ENCODE measurements at places on chromosomes 16 and 17.

DNA sequence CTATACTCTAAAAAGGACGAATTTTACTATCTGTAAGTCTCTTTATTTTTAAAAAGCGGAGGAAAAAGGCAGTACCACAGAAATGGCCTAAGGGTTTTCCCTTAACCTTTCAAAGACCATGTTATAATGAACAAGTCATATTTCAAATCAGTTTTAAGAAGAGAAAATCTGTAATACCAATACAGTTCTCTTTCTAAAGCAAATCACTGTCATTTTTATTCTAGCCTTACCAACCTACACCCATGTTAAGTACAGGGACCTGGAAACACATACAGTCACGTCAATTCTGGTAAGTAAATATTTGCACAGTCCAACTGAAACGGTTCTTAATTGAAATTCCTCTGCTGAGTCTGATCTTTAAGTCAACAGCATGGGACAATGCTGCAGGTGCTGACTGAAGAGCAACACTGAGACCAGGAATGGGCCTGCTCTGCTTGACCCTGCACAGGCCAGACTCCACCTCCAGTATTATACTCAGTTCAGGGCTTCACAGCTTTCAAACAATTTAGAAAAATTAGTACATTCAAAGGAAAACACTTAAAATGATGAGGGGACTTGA is 20.2 kb downstream of the MBTPS1 start:
- DNase-seq = no peak

- peak; percentile 15 for DNase-seq
Measured at GRCh38 chr16:19227643-19228042, 57.9 kb upstream of the CLEC19A start.

- DNase-seq = no peak
Measured at GRCh38 chr16:79186196-79186595, 414.3 kb downstream of the MAF start.

- no peak for DNase-seq
Measured at GRCh38 chr16:89277641-89278341, 60.3 kb downstream of the ZNF778 start.

DNA sequence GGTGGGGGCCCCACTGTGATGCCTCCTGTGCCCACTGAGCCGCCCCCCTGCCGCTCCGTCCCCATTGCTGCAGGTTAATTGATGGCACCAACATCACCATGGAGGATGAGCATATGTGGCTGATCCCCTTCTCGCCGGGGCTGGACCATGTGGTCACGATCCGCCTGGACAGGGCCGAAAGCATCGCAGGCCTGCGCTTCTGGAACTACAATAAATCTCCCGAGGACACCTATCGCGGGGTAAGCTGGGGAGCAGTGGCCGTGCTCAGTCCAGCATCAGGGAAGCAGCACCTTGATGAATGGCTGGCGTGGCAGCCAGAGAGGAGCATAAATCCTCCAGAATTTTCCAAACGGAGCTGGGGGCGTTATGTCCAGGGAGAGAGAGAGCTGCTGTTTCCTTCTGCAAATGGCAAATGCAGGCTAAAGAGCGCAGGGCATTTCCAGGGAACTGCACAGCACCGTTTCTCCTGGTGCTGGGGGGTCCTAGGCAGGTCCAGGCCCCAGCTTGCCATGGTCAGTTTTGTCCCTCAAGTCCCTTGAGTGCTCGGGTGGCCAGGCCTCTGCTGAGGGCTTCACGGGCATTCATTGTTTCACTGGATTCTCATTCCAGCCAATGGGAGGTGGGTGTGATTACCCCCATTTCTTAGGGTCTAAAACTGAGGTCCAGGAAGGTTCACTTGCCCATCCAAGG is 216.4 kb downstream of the KATNIP start:
- no peak for DNase-seq

- no peak for DNase-seq
Measured at GRCh38 chr17:34584805-34585416, 5.5 kb downstream of the TMEM132E start.

DNA sequence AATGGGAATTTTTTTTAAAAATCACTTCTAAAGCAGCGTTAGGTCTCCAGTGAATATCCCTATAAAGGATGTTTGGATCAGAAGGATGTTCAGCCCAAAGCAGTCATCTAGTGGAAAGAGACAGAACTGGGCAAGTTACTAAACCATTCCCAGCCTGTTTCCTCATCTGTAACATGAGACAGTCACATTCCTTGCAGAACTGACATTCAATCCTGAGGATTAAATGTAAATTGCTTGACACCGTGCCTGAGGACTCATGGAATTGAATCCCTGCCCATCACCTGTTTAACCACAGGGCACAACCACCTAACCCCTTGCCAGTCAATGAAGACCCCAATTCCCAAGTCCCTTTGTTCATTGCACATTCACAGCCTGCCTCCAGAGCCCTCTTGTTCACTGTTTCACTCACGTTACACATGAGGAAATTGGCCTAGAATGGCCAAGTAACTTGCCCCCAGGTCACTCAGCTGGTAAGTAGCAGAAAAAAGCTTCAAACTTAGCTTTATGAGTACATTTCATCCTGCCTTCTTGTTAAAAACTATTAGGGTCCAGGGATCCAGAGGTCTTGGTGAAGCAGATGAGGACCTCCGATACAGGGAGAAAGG is 1.4 kb downstream of the CMTM2 start:
- peak; percentile 54 for DNase-seq

DNA sequence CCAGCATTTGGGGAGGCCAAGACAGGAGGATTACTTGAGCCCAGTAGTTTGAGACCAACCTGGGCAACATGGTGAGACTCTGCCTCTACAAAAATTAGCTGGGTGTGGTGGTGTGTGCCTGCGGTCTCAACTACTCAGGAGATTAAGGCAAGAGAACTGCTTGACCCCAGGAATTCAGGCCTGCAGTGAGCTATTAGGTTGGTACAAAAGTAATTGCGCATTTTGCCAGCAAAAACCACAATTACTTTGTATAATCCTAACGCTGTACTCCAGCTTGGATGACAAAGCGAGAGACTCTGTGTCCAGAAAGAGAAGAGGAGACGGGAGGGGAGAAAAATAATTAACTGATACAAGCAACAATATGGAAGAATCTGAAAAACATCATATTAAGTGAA is 32.7 kb downstream of the YWHAE start:
- no peak for DNase-seq

- no peak for DNase-seq
Measured at GRCh38 chr17:42675965-42676423, 800 bp downstream of the PLEKHH3 start.

DNA sequence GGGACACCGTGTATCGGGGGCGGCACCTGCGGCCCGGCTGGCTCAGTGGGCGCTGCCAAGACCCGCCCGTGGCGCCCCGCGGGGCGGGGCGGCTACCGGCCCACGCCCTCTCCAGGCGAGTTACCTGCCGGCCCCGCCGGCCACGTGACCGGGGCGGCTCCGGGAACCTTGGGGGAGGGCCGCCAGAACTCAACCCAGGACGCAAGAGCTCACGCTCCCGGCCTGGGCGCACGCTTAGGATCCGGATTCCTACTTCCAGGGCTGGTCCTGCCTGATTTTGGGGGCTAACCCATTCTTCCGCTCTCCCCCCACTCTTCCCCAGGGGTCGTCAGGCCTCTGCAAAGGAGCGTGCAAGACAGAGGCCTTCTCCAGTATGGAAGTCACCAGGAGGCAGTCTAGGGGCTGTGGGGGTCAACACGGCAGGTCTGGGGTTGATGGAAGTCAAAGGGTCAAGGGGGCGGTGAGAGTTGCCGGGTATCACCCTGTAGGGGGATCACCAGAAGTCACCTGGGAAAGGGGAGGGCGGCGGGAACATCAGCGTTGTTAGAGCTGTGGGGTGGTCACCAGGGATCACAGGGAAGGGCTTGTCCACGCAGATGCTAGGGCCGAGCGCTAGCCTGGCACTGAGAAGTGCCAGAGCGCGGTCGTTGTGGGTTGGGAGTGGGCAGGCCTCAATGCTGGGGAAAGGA is 354 bp upstream of the ESRP2 start:
- DNase-seq = no peak

DNA sequence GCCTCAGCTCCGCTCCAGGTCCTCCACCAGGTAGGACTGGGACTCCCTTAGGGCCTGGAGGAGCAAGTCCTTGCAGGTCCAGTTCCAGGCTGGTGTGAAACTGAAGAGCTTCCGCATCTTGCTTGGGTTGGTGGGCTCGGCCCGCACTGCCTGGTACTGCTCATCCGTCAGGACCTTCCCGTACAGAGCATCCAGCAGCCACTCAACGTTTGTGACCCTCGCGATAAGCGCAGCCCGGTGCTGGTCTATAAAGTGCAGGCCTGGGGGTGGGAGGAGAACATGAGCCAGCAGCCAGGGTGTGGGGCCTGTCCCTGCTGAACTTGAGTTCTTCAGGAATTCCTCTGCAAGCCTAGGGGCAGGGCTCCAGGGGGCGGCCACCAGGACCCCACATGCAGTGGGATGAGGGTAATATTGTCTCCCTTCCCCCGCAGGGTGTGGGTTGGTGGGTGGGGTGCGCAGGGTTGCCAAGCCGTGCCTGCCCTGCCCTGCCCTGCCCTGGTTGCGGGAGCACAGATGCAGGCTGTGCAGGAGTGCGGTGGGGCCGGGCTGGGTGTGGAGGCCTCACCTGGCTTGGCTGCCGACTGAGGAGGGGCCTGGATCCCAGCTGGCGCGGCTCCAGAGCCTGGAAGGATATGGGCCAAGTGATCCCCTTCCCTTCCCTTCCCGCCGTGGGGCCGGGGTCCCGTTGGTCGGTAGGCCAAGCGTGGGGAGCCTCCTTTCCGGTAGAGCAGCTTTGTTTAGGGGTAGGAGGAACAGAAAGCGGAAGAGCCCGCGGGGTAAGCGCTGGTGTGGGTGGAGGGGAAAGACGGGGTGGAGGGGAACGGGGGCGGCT is 762 bp downstream of the PYCARD start:
- no peak for DNase-seq

DNA sequence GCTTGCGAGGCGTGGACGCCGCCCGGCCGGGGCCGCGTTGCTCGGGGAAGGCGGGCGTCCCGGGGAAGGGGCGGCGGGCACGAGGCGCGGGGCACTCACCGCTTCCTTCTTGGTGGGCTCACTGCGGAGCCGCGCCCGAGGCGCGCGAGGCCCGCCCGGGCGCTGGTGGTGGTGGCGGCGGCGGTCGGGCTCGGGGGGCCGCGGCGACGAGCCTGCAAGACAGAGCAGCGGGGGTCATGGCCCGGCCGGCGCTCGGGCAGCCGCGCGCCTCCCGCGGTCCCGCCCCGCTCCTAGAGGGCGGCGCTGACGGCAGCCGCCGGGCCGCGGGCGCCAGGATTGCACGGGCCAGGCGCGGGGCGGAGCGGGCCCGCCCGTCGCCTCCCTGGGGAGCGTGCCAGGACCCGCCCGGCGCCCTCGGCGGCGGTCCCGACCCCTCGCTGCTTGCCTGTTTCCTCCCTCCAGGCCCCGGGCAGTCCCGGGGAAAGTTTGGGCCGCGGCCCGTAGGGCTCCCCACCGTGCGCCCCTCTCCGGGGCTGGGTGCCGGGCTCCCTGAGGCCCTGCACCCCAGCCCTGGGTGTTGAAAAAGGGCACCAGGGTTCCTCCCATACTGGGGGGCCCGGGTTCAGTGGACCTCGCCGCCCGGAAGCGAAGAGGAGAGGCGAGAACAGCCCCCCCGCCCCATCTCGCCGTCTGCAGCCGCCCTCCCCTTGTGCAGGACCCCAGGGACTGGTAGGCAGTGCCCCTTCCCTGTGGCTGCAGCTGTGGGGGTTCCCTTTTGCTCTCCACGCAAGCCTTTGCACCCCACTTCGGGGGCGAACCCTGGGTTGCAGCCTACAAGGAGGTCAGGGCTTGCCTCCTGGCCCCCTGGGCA is at the start of gene C16orf74:
TSS of gene C16orf74 (minus strand) at position 270 of the 871 bp plus-strand sequence. CDS start 15,879 bp downstream, outside the sequence.
- DNase-seq = no peak

GRCh38 chr17:14296166-14296910 is 4.5 kb upstream of the HS3ST3B1 start:
- DNase-seq = no peak

GRCh38 chr17:3693829-3694231 is 2.1 kb downstream of the P2RX5 start:
- DNase-seq = no peak

- no peak for DNase-seq
Measured at GRCh38 chr16:19853742-19854542, 30.7 kb downstream of the GPRC5B start.

DNA sequence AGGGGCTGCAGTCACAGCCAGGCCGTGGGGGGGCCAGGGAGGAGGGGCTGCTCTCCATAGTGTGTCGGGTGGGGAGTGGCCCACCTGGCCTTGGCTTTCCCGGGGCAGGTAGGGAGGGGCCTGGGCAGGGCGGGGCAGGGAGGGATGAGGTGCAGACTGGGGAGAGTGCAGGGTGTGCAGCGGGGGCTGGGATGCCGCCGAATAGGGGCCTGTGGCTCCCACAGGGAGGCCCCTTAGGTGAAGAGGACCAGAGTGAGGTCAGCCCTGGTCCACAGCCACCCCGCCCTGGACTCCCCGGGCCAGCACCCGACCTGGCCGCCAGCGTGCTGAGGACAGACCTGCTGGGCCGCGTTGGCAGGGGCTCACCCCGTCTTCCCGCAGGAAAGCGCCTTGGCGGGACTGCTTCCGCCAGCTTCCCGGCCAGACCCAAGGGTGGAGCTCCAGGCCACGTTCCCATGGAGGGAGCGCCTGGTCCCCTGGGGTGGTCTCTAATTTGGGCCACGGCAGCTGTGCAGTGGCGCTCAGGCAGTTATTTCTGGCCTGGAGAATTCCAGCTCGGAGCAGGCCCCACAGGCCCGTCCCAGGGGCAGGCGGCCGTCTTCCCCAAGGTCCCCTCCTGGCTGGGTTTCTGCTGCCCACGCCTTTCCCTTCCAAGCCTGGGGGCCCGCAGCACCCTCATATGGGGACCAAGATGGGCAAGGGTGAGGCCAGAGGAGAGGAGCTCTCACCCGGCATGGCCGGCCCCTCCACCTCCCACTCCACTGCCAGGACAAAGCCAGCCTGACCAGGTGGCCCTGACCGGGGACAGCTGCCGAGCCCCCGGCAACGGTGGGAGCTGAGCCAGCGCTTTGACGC is 27.9 kb downstream of the CACNA1H start:
- no peak for DNase-seq

- no peak for DNase-seq
Measured at GRCh38 chr16:65515193-65515592, 393.3 kb upstream of the CDH11 start.

DNA sequence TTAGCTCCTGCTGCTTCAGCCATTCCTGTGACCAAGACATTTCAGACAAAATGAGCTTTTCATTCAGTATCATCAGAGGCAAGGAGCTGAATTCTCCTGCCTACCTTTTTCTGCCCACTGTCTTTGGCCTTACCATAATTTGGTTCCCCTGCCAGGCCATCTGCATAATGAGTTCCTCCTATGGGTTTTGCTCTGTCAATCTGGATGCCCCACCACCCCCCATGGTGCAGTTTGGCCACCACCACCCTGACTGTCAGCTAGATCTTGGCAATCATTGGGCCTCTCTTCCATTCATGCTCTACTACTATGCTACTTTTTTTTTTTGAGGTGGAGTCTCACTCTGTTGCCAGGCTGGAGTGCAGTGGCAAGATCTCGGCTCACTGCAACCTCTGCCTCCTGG is 169.2 kb upstream of the ZKSCAN2 start:
- DNase-seq = no peak

GRCh38 chr17:67265436-67266019 is 20.5 kb upstream of the HELZ start:
- DNase-seq = no peak

GRCh38 chr17:38327936-38328335 is 15.8 kb downstream of the GPR179 start:
- no peak for DNase-seq

- no peak for DNase-seq
Measured at GRCh38 chr16:8819411-8820034, 21.9 kb downstream of the PMM2 start.

Data from HS-27A (cell line).